Ascending aorta (tissue), 2 donors: ENCODE measurements at places on chromosomes 13 and 19. TPM values are rescaled to one million over a fixed set of nuclear protein-coding genes. Genes with fewer than 3 reads are reported as not detected.

GRCh38 chr19:7224209-7224686, 70.0 kb downstream of the INSR start:
- no peaks in the 10 kb centered on the region for H3K4me1 ChIP-seq
- peak overlapping the region; percentile 20 for H3K4me3 ChIP-seq
- no peaks in the 10 kb centered on the region for H3K27me3 ChIP-seq
- no peak for DNase-seq
- no peaks in the 10 kb centered on the region for H3K36me3 ChIP-seq
- peak overlapping the region; percentile 35 for H3K27ac ChIP-seq

DNA sequence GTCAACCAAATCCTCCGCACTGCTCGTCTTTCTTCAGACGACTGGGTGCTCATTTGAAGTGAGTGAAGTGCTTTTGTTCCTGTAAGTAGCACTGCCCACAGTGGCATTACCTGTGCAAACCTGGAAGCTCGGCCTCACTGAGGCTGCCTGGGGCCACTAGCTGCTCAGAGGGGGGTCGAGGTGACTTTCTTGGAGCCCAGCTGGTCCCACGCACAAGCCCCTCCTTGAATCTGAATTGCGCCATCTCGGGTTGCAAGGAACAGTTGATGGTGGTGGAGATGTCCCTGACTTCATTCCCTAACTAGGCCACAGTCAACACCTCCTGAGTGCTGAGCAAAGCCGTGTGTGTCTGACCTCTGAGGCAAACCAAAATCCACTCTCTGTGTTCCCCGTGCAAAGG, 79.3 kb upstream of the GPR183 start:
- no peak overlapping the region for H3K27ac ChIP-seq
- no peak overlapping the region for H3K4me3 ChIP-seq
- H3K4me1 ChIP-seq = no peaks in the 10 kb centered on the region

GRCh38 chr13:83941701-83942335, 59.5 kb upstream of the SLITRK1 start:
- peaks cover 2% of the 10 kb centered on the region for H3K4me1 ChIP-seq
- H3K27me3 ChIP-seq = no peaks in the 10 kb centered on the region
- no peak overlapping the region for H3K27ac ChIP-seq
- no peak overlapping the region for H3K4me3 ChIP-seq
- no peaks in the 10 kb centered on the region for H3K36me3 ChIP-seq
- DNase-seq = no peak

DNA sequence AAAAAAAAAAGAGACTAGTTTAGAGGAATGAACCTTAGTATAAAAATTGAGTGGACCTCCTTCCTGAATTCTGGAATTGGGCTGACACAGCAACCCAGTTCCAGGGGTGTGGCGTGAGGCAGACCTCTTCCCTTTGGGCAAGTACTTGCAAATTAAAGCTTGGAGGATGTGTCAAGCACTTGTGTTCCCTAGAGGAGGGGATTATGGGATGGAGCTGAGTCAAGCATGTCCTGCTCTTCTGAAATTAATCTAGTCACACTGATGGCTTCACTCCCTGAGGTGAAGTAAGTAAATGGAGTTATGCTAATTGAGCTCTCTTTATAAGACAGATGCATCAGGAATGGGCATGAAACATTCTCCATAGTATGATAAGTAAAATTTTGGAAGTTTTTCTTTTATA, 107.7 kb upstream of the HTR2A start:
- no peaks in the 10 kb centered on the region for H3K27me3 ChIP-seq
- no peaks in the 10 kb centered on the region for H3K4me1 ChIP-seq
- H3K4me3 ChIP-seq = no peak overlapping the region
- no peaks in the 10 kb centered on the region for H3K36me3 ChIP-seq

GRCh38 chr13:32748305-32748704, 162.1 kb downstream of the PDS5B start:
- H3K36me3 ChIP-seq = peaks cover 7% of the 10 kb centered on the region
- H3K4me3 ChIP-seq = no peak overlapping the region
- H3K27ac ChIP-seq = no peak overlapping the region
- no peaks in the 10 kb centered on the region for H3K27me3 ChIP-seq
- no peaks in the 10 kb centered on the region for H3K4me1 ChIP-seq
- no peak for DNase-seq

DNA sequence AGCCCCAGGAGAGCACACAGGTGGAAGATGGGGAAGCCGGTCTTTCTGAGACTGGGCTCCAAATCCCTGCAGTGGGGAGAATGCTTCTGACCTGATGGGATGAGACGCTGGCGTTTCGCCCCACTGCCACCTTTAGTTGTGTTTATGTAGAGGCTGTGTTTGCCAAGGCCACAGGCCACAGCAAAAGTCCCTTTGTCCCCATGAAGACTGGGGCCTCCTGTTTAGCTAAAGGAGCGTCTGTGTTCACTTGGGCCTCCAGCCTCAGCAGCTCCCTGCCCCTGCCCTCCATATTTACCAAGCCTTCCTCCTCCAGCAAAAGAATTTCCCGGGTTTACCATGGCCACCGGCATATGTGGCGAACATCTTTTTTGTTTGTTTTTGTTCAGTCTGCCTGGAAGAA, 10.4 kb upstream of the KLK14 start:
- no peak overlapping the region for H3K27ac ChIP-seq
- no peaks in the 10 kb centered on the region for H3K36me3 ChIP-seq
- no peak overlapping the region for H3K4me3 ChIP-seq

DNA sequence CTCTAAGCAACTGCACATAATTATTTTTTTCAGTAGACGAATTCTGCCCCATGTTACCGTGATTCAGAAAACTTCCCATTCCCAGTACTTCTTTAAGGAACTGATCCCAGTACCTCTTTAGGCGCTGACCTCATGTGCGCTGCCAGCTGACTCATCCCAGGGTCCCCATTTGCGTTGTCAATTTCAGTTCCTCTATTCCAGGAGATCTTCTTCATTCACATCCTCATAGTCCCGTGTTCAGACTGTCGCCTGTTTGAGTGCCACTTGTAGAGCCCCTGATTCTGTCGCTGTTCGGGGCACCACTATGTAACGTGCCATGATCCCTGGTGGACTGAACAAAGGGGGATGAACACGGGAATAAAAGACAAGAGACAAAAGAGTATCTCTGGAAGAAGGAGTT, 16.4 kb downstream of the FPR3 start:
- no peaks in the 10 kb centered on the region for H3K4me1 ChIP-seq
- no peaks in the 10 kb centered on the region for H3K27me3 ChIP-seq
- DNase-seq = peak; percentile 77
- H3K36me3 ChIP-seq = no peaks in the 10 kb centered on the region
- H3K27ac ChIP-seq = no peak overlapping the region
- H3K4me3 ChIP-seq = no peak overlapping the region

GRCh38 chr13:94464771-94465170, 14.7 kb downstream of the DCT start:
- H3K36me3 ChIP-seq = no peaks in the 10 kb centered on the region
- no peaks in the 10 kb centered on the region for H3K4me1 ChIP-seq
- no peak overlapping the region for H3K4me3 ChIP-seq
- no peak for DNase-seq

DNA sequence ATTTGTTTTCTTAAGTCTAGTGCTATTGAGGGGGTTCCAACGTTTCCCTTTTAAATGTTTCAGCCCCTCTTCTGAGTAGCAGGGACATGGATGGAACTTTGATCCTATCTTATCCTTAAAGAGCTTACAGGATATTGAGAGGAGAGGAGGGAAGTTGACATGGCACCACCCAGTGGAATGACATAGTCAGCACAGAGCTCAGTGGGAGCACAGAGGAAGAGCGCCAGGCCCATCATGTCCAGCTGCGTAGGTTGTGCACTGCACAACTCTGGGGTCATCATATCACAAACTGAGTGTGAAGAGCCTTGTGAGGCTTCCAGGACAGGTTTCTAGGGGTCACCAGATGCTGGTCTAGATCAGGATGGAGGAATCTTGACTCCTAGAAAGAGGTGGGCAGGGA, 4.6 kb upstream of the CDC42EP5 start:
- H3K4me1 ChIP-seq = no peaks in the 10 kb centered on the region
- H3K27me3 ChIP-seq = no peaks in the 10 kb centered on the region
- H3K36me3 ChIP-seq = no peaks in the 10 kb centered on the region
- DNase-seq = no peak
- no peak overlapping the region for H3K4me3 ChIP-seq

GRCh38 chr19:47157431-47158321, 27.0 kb downstream of the SAE1 start:
- DNase-seq = no peak
- H3K27ac ChIP-seq = peak overlapping the region; percentile 83

Gene ZNF763
- total RNA-seq = 2.8 TPM

Gene C19orf38
- not detected for total RNA-seq

Gene CD22
- total RNA-seq = 0.75 TPM

Gene MEX3D
- total RNA-seq = 83.7 TPM
